Hindlimb muscle (tissue), 1 donor: ENCODE measurements at places on chromosomes 5 and 9. TPM values are rescaled to one million over a fixed set of nuclear protein-coding genes. Genes with fewer than 3 reads are reported as not detected.
A peak's percentile ranks its signal among the peaks of the same experiment; 100 is the strongest.

NUTM2F gene
- not detected for polyA plus RNA-seq

CACNA1B gene
- 1.3 TPM for polyA plus RNA-seq

PCDHGA9 gene
- polyA plus RNA-seq: 4.4 TPM

CRB2 gene
- 0.12 TPM for polyA plus RNA-seq

IL4 gene
- not detected for polyA plus RNA-seq

PCDHA4 gene
- 0.12 TPM for polyA plus RNA-seq

- DNase-seq: no peak
Observed at GRCh38 chr5:142754031-142754430, 16.1 kb upstream of the ARHGAP26 start.

DNA sequence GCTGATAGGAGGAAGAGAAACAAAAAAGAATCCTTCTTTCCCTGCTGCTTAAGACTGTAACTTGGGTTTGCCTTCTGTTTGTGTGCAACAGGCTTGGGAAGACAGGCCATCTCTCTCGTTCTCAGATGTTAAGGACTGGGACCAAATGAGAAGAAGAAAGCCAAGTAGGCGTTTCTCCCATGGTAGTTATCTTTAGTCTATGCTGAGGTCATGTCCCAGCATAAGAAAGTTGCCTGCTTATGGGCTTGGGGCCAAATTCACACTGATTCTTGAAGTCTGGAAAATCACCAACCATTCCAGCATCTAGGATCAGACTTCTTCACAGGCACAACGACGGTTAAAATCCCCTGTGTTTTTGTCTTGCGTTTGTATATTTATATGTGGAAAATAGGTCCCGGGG lies 44.2 kb upstream of the PALM2AKAP2 start:
- DNase-seq: no peak

- DNase-seq: no peak
Observed at GRCh38 chr5:61311056-61311610, 20.9 kb upstream of the ZSWIM6 start.

- DNase-seq: peak; percentile 91
Observed at GRCh38 chr9:131277910-131278701, 1.8 kb upstream of the FAM78A start.

DNA sequence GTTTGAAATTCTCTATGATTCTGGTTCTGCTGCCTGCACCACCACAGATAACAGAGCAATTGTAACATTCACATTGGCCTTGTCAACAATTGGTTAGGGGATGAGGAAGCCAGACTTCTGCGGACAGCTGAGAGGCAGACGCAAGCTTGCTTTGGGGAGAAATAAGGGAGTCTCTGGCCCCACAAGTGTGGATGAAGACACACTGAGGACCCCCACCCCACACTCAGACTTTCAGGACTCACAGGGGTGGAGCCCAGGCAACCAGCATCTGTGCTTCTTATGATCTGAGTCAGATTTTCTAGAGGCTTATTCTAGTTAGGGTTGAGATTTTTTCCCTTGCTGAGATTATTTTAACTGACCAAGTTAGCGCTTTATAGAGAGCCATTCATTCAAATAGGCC lies 140.3 kb upstream of the IRX2 start:
- no peak for DNase-seq

DNA sequence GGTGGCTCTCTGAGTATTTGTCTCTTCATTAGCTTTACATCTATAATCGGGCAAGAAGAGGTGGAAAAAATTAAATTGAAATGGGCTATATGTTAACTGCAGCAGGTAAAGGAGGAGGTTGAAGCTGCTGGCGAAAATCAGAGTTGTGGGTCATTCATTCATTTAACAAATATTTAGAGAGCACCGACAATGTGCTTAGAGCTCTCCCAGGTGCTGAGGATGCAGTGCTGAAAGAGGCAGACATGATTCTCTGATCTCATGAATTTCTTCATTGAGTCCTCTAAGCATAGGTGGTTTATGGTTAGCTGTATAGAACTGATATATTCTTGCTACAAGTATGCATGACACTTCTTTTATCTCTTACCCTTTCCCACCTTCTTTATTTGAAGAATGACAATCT lies 243.4 kb downstream of the RFX3 start:
- DNase-seq: no peak

GRCh38 chr5:176621661-176622079 lies 8.7 kb downstream of the SNCB start:
- no peak for DNase-seq

DNA sequence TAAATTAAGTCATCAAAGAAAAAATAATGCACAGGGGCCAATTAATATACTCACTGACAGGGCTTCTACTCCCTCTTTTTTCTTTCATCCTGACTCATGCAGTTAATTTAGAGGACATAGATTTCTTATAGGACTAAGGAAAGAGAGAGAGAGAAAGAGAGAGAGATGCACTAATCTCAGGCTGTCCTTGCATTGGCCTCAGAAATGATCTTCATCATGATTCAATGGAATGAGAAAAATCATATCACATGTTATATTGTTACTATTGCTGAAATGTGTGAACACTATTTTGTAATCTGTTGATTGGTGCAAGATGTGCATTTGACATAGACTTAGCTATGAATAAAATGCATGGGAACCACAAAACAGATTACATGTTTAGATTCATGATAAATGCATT lies 608.3 kb upstream of the NUDT12 start:
- DNase-seq: no peak

DNA sequence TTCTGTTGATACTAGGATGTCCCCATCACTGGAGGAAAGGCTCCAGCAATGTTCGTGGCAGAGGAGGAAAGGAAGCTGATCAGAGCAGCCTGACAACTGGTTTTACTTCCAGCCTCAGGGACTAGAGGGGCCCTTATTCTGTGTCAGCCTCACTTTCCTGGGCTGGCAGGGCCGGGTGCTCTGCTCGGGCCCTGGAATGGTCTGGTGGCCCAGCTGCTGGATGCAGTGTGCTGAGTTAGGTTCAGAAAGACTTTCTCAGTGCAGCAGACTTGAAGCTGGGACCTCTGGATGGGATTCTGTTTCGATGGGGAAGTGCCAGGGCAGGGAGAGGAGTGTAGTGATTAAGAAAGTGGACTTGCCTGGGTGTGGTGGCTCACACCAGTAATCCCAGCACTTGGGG lies 81.0 kb downstream of the MACROH2A1 start:
- no peak for DNase-seq

DNA sequence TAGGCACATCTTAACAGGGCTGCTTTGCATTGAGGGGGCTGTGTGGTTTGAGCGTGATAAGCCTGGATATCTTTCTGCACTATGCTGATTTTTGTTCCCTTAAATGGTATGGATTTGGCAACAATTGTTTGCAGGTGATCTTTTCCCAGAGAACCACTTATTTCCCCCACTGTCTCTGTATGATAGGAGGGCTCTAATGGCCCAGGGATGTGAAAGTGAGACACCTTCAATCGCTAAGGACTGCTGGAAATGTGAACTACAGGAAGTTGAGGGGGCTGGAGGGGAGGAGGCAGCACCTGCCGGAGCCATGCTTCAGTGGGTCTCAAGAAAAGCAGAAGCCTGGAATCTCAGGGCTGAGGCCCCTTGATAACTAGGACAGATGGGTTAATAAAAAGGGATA lies 29.4 kb downstream of the SYK start:
- DNase-seq: no peak

DNA sequence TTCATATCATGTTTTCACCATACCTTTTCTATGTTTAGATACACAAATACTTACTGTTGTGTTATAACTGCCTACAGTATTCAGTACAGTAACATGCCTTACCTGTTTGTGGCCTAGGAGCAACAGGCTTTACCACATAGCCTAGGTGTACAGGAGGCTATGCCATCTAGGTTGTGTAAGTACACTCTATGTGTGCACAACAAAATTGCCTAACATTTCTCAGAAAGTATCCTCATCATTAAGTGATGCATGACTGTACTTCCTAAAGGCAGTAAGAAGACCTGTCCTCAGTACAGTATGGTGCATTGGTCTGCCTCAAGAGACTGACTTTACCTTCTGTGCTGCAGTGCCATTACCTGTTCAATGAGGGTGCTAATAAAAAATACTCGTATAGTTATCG lies 7.9 kb downstream of the TXN start:
- DNase-seq: no peak

DNA sequence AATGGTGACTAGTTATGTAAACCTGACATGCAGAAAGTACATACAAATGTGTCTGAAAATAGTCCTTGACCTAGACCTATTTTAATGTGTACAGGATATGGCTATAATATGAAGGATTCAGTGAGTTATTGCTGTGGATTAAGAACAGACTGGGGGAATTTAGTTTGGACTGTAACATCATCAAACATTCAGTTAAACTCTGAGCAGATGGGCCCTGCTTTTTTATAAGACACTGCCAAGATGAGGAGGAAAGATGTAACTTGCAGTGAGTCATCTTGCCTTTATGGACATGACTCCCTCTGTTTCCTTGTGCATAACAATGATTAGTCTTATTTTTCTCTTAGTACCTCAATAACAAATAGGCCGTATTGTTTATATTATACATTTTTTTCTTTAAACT lies 12.2 kb downstream of the PPP3R2 start:
- peak; percentile 25 for DNase-seq

DNA sequence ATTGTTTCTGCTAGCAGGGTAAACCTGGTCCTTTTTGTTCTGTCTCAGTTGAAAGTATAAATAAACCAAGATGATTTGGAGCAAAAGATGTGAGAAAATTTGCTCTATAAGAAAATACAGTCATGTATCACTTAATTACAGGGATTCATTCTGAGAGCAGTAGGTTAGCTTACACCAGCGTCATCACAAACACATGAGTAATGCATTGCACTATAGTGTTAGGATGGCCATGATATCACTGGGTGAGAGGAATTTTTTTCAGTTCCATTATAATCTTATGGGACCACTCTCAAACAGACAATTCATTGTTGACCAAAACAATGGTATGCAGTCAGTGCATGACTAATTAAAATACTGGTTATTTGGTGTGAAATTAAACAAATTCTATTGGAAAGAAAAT lies 430.9 kb downstream of the CHSY3 start:
- DNase-seq: no peak

DNA sequence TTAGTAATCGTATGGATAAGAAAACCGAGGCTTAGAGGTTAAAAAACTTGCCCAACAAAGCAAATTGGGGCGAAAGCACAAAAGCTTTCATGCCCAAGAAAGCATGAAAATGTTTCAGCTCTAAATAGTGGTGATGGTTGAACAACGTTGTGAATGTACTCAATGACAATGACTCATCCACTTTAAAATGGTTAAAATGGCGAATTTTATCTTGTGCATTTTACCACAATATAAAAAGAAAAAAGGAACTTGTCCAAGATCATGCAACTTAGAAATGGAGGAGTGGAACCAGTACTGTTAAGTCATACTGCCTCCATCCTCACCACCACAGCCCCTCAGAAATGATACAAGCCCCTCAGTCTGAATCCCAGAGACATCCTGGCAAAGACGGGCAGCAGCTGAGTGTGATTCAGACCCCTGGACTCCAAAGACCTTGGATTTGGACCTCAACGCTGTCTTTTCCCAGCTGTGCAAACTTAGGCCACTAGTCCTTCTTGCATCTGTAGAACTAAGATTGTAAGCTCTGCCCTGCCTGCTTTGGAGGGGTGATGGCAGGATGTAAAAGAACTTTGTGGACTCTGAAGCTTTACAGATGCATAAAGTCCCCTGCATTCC lies 158.4 kb downstream of the GABBR2 start:
- DNase-seq: no peak

DNA sequence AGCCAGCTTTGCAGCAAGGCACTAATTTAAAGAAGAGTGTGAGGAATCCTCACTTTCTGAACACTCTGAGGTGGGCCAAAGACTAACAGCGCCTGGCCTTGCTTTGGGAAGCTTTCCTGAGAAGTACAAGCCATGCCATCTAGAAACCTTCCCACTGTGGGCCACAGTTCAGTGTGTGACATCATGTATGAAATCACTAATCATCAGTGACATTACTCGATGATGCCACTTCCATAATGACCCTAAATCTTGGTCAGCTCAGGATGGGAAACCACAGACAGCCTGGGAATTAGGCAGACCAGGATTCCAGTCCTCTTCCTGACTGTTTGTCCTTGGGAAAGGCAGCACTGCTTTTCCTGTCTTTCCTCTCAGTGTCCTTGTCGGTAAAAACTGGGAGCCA lies 54.2 kb upstream of the HSPA9 start:
- DNase-seq: no peak

DNA sequence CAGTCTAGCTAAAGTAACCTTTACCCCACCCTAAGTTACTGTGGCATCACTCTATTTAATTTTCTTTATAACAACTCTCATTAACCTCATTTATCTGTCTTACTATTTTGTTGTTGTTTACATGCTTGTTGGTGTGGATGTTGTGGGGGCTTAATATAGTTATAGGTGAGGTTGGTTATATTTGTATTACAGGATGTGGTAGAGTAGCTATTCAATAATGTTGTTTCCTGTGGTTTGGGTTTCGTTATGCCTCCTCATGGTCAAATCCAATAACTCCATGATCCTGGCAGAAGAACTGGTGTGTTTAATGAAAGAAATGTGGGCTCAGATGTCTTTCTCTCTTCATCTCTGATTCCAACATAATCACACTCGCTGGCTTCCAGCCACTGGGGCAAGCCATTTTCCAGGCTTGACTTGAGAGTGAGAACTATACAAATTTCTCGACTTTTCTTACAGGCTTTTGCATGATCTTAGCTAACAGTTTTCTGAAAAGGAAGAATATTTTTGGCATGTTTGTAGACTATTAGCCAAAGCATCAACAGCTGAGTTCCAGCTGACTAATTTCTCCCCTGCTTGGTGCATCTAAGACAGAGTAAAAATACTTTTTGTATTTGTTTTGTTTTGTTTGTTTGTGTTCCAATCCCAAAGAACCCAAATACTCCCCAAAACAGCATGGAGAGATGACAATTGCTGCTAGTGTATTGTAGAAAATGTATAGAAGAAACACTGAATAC lies 303.7 kb upstream of the PAPPA start:
- no peak for DNase-seq

DNA sequence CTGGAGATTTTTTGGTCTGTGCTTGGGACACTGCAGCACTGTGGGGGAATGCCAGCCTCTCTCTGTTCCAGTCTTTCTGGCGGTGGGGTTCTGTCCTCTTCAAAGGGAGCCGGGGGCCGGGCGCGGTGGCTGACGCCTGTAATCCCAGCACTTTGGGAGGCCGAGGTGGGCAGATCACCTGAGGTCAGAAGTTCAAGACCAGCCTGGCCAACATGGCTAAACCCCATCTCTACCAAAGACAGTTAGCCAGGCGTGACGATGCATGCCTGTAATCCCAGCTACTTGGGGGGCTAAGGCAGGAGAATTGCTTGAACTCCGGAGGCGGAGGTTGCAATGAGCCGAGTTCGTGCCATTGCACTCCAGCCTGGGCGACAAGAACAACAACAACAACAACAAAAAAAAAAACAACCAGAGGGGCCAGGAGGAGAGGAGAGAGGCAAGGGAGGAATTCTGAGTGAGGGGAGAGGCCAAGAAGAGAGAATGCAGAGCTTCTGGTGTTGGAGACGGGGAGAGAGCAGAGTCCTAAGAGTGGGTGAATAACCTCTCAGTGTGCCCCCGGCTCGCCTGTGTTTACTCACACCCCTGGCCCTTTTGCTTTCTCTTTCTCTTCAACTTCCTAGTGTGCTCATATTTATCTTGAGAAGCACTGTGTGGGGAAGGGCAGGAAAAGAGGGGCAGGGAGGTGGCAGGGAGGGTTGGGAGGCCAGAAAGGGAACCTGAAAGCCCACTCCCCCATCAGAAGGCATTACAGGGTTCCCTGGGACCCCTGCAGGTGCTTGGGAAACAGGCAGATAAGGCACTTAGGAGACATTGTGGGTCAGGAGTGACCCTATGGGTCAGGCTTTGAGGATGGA lies 3.2 kb upstream of the SET start:
- DNase-seq: no peak

GRCh38 chr5:13708432-13708831 lies 236.1 kb downstream of the DNAH5 start:
- DNase-seq: no peak

GRCh38 chr9:131707733-131708157 lies 32.1 kb downstream of the RAPGEF1 start:
- DNase-seq: no peak

GRCh38 chr5:91219091-91219802 lies 163.9 kb downstream of the ARRDC3 start:
- no peak for DNase-seq
